Hematopoietic multipotent progenitor cell (in vitro differentiated cells): ENCODE measurements at places on chromosomes 5 and 9. TPM values are rescaled to one million over a fixed set of nuclear protein-coding genes. Genes with fewer than 3 reads are reported as not detected.

The PCDHA13 gene
- not detected for total RNA-seq

The SPATA31E1 gene
- total RNA-seq, result not detected

The NEUROG1 gene
- not detected for total RNA-seq

The WDR38 gene
- not detected for total RNA-seq

The CBY3 gene
- total RNA-seq, result 1.3 TPM

The ROR2 gene
- 0.27 TPM for total RNA-seq

The KIAA0825 gene
- total RNA-seq, result 2.2 TPM

The CCDC171 gene
- total RNA-seq, result 12.4 TPM

The SEMA6A gene
- total RNA-seq, result 0.27 TPM

The PCDHB14 gene
- under 0.01 TPM for total RNA-seq

The ENHO gene
- not detected for total RNA-seq

The KLF9 gene
- 44.4 TPM for total RNA-seq

The SLC6A19 gene
- total RNA-seq, result under 0.01 TPM

The CCL19 gene
- total RNA-seq, result not detected

The TSPAN17 gene
- total RNA-seq, result 21.0 TPM

The IL7R gene
- total RNA-seq, result 0.81 TPM

The FST gene
- 0.27 TPM for total RNA-seq

The IL4 gene
- total RNA-seq, result not detected

The SH3GL2 gene
- not detected for total RNA-seq

The C7 gene
- total RNA-seq, result not detected

The PTGES gene
- total RNA-seq, result under 0.01 TPM

The DNAJA1 gene
- total RNA-seq, result 28.3 TPM

The CCL27 gene
- total RNA-seq, result not detected

The IARS1 gene
- 73.2 TPM for total RNA-seq

The ENC1 gene
- 3.5 TPM for total RNA-seq

The ABLIM3 gene
- 0.27 TPM for total RNA-seq

The PPP3R2 gene
- total RNA-seq, result not detected

The PHF24 gene
- total RNA-seq, result under 0.01 TPM

The ZNG1E gene
- 10.5 TPM for total RNA-seq

The NIPAL4 gene
- 0.81 TPM for total RNA-seq

The NNT gene
- 69.7 TPM for total RNA-seq

The PLEKHG4B gene
- 7.0 TPM for total RNA-seq

The PCA3 gene
- 0.54 TPM for total RNA-seq

The FOXD4L6 gene
- total RNA-seq, result under 0.01 TPM

The TOR1B gene
- total RNA-seq, result 20.2 TPM

The C9 gene
- total RNA-seq, result not detected

The IL33 gene
- not detected for total RNA-seq

The SLC6A3 gene
- total RNA-seq, result not detected

The PRRX2 gene
- total RNA-seq, result not detected

The ARAP3 gene
- 0.27 TPM for total RNA-seq

The PCDHA1 gene
- not detected for total RNA-seq

The PCDHGC5 gene
- 0.27 TPM for total RNA-seq

The COL5A1 gene
- total RNA-seq, result 10.5 TPM

The LAMC3 gene
- total RNA-seq, result under 0.01 TPM

The PROP1 gene
- total RNA-seq, result not detected

The RHOBTB3 gene
- 48.7 TPM for total RNA-seq

The ARID3C gene
- total RNA-seq, result not detected

The CTNND2 gene
- not detected for total RNA-seq

The DMRT3 gene
- under 0.01 TPM for total RNA-seq

The BSPRY gene
- total RNA-seq, result 55.7 TPM

The PCSK1 gene
- not detected for total RNA-seq

The TRAF1 gene
- total RNA-seq, result 2.2 TPM

The PCDHA9 gene
- total RNA-seq, result under 0.01 TPM

The IRX2 gene
- under 0.01 TPM for total RNA-seq

The EGFLAM gene
- under 0.01 TPM for total RNA-seq

The SV2C gene
- total RNA-seq, result under 0.01 TPM

The NTNG2 gene
- 22.1 TPM for total RNA-seq

The GLRA1 gene
- total RNA-seq, result not detected

The TMOD1 gene
- total RNA-seq, result 1.6 TPM
